ENCODE measurements at places on chromosomes 3 and 15.

- no peak for DNase-seq
Observed at GRCh38 chr15:67947254-67948039, 106.7 kb upstream of the PIAS1 start.

DNA sequence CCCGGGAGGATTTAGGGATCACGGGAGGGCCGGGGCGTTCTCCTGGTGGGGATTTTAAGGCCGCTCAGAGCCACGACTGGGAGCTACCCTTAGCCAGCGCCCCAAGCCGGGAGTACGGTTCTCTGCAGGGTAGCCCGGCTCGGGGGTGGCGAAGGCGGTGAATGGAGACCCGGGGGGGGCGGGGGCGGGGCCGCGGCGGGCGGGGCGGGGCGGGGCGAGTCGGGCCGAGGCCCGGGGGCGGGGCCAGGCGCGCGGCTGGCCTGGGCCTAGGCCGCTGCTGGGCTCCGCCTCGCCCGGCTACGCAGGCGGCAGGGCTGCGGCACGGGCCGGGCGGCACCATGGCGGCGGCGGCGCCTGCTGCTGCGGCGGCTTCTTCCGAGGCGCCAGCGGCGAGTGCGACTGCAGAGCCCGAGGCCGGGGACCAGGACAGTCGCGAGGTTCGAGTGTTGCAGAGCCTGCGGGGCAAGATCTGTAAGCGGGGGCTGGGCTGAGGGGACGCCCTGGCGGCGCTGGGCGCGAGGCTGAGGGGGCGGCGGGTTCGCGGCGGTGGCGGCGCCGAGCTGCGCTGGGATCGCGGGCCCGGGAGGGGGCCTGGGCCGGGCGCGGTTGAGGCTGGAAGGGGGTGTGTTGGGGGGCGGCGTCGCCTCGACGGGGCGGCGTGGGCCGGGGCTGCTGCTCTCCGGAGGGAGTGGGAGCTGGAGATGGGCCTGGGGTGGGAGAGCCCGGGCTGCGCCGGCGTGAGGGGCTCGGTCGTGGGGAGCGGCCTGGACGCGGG is at the start of gene RASA2:
RASA2 (plus strand) TSS at position 282 of the 775 bp plus-strand sequence; CDS start at position 339, 57 bp downstream.
- DNase-seq = peak; percentile 90

DNA sequence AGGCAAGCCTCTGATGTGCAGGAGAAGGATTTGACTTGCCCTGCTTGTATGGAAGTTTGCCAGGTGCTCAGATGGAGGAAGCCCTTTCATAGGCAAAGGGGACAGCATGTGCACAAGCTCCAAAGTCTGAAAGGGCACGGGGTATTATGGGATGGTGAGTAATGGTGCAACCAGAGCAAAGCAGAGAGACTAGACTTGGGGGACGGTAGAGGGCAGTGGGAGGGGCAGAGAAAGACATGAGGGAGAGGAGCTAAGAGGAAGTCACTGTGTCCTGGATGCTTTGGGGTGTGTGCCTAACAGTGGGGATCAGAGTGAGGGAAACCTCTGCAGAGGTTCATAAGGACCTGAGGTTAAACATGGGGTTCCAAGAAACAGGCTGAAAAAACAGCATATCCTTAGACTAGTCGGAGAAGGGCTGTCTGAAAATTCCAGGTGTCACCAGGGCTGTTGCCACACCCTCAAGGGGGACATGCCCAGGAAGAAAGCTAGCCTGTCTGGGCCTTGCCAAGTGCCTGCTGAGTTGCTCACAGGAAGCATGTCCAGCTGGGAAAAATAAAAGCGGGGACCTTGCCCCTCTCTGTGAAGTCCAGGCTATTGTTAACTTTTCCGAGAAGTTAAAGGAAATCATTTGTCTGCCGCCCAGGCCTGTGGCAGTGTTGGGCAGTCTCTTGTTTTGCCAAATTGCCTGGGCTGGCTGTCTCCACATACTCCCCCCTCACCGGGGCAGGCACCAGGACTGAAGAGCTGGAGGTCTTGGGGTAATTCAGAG is 47.1 kb downstream of the HRH1 start:
- no peak for DNase-seq

DNA sequence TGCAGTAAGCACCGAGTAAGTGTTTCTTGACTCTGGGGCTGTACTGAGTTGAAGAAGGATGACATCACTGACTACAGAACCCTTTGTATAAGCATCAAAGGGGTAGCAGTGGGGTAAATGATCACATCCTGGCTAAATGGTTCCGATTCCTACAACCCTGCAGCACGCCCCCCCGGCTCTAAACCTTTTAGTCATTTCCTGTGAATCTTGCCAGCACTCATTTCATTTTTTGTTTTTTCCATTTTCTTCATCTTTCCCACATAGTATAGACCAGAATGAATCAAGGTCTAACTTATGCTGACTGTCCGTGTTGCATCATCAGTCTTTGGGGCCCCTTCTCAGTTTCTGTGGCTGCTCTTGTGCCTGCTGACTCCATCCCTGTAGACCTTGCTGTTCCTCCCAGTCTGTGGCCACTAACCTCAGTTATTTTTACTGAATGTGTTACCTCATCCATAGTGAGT is 383.1 kb upstream of the TPRG1 start:
- DNase-seq = no peak

DNA sequence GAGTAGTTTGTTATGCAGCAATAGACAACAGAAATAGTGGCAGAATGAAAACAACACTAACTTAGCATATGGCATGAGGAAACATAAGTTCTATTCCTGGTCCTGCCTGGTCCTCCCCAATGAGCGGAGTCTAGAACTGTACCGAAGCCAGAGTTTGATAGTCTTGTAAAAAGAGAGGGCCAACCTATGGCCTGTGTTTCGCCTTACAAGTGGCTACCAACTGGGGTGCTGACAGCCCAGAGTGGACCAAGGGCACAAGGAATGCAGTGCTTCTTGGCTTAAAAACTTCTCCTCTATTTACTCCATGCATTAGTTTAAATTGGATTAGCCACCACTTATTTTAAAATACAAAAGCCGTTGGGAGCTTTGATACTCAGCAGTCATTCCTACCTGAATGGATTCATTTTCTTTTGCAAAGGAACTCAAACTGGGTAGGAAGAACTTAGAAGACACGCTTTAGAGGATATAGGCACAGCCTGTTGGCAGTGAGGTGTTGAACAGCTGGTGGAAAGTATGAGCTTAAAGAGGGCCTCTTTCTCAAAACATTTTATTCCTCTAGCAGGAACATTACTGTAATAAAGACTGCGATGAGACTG is 302.9 kb downstream of the PLCL2 start:
- no peak for DNase-seq

DNA sequence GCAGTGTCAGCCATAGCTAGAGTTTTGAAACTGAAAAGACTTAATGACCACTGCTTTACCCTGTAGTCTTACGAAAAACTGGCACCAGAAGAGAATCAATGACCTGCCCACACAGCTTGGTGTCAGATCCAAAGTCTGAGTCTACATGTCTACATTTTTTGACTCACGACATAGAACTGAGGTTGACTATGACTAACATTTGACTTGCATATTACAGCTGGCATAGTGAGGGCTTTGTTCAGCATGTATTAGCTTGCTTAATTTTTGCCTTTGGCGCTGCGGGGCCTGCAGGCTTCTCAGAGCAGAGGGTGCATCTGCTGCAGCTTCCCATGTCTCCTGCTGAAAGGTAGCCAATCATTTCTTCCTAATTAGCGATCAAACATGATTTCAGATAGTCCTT is 167.0 kb downstream of the EBLN2 start:
- no peak for DNase-seq

DNA sequence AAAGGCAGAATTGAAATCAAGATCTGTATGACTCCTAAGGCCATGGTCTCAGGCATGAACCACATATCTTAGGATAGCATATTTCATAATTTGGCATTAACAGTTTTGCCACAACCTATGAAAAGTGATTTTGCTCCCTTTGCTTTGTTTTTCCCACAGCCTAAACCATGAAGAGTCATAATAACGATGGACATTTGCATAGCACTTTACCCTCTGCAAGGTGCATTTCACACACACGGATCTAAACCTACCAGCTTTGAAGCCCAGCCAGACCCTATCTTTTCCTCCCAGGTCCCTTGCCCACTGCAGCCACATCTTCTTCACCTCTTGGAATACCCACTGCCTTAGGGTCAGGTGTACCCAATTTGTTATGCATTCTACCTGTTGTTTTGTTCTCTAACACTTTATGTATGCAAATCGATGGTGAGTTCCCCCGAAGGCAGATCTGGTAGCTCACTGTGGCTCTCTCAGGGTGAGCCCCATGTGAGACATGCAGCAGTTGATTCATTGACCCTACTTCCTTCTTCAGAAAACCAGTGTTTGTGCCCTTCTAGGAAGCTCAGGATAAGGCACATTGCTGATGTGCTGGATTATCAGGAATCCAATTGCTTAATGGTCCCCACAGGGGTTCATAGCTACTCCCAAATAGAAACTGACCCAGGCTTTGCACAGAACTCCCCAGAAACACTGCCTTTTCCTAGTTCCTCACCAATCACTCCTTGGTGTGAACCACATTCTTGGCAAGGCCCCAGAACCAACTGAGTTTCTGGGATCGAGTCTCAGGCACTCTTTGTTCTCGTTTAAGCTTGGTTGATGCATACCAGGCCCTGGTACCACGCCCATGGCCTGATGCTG is 8.7 kb downstream of the ARHGAP31 start:
- DNase-seq = no peak

DNA sequence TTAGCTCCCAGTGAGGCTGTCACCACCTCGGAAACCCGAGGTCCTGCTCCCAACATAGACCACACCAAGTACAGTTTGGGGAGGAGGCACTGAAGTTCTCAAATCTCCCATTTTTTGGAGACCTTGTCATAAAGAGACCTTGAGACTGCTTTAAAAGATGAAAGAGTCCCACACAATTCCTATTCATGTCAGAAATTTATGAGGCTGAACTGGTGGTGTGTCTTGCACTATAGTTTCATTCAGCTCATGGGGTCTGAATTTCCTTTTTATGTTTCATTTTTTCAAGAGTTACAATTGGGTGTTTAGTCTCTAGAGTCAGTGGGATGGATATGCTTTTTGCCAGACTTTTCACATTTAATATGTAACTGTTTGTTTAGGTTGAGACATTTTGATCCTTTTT is 318.1 kb upstream of the LRRFIP2 start:
- DNase-seq = no peak

DNA sequence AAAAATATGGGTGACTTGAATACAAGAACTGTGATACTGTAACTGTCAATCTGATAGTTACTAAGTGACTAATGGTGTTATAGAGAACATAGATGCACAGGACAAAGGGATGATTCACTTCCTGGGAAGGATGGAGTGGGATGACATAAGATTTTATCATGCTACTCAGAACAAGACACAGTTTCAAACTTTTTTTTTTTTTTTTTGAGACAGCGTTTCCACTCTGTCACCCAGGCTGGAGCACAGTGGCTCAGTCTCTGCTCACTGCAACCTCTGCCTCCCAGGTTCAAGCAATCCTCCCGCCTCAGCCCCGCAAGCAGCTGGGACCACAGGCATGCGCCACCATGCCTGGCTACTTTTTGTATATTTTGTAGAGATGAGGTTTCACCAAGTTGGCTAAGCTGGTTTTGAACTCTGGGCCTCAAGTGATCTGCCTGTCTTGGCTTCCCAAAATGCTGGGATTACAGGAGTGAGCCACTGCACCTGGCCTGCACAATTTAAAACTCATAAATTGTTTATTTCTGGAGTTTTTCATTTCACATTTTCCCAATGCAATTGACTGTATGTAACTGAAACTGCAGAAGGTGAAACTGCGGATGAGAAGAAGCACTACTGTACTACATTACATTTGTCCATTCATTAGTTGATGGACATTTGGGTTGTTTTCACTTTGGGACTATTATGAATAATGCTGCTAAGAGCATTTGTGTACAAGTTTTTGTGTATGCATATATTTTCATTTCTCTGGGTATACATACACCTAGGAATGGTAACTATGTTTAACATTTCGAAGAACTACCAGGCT is 40.6 kb downstream of the ADIPOQ start:
- DNase-seq = no peak

DNA sequence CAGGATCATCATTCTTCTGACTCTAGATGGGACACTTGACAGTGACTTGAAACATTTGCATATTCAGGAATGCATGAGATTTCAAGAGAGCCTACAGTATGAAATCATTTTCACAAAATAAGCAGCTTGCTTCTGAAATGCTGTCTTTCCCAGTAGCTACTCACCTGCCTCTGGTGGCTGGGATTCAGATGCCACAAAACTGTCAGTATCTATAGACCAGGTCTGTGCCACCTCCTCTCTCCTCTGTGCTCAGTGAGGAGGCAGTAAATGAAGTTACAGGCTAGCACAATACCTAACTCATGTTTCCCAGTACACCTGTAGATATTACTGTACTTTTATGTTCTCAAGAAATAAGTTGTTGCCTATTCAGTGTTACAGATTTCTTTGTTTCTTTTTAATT is 64.3 kb downstream of the HMG20A start:
- no peak for DNase-seq

GRCh38 chr3:184016811-184017671 is 643 bp downstream of the ABCC5 start:
- peak; percentile 62 for DNase-seq

All from WERI-Rb-1 (cell line).